Left lung (tissue), 14 donors: ENCODE measurements at places on chromosomes 11 and 22.

GRCh38 chr22:31019191-31019930 is 50.3 kb downstream of the TUG1 start:
- no peak for DNase-seq

DNA sequence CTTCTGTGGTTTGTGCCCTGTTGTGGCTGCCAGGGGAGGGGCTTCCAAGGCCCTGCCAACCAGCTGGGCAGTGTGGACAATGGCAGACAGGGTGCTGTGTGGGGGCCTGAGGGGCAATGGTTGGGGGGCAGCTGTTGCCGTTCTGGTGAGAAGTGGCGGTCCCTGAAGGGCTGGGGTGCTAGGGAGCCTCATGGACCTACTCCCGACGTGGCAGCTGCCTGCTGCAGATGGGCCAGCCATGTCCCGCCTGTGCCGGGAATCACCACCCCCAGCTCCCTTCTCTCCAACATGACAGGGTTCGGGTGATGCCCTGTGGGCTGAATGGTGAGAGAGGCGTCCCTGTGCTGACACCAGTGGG is 74.2 kb downstream of the KCNQ1 start:
- peak; percentile 25 for DNase-seq

DNA sequence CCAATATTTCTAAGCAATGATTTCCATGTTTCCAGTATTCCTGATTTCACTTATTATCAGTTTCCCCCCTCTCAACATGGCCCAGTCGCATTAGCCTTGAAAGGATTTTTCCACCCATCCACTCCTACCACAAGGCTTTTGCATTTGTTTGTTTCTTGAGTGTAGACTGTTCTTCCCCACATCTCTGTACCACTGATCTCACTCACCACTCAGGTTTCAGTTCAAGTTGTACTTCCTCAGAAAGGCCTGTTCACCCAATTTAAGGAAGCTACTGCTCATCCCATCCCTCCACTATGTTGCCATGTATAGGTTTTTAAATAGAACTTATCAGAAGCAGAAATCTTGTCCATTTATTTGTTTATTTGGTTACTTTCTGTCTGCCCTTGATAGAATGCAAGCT is 472.3 kb downstream of the FAM181B start:
- no peak for DNase-seq

DNA sequence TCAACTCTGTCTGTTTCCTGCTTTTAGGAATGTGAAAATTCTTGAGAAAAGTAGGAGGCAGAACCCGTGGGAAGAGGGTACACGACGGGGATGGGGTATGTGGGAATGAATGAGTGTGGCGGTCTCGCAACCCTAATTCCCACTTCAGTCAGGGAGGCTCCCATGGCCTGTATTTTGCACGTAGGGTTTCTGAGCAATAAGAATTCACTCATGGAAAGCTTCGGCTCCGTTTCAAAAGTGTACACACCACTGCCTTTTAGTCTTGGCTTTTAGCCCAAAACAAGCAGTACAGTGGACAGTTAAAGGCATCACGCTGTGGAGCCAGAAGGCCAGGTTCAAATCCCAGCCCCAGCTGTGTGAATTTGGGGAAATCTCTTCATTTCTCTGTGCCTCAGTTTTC is 116.7 kb downstream of the MN1 start:
- no peak for DNase-seq

- no peak for DNase-seq
Observed at GRCh38 chr22:40727070-40727963, 48.0 kb downstream of the MCHR1 start.

GRCh38 chr22:35915477-35916013 is 113.1 kb downstream of the RBFOX2 start:
- no peak for DNase-seq

- no peak for DNase-seq
Observed at GRCh38 chr11:102676084-102676483, 29.5 kb downstream of the MMP27 start.

DNA sequence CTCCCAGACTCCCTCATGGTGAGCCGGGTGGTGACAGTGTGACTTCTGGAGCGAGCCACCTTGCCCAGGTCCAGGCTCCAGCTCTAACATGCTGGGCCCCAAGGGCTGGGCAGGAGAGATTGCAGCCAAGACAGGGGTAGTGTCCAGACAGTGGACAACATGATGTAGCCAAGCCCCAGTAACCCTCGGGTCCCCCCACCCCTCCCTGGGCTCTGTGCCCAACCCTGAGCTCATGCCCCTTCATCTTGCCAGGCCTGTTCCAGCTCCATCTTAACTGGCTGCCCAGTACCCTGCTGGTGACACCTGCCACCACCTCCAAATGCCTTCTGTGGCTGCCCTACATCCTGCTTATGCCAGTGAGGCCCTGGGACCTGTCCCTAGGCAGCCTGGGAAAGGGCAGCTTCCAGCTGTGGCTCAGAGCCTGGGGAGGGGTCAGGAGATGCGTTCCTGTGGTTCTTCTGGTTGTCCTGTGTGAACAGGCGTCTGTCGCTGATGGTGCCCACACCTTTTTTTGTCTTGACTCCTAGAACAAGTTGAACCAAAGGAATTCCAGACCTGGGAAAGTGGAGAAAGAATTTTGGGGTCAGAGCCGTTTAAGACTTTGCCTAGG is 12.5 kb upstream of the SYT12 start:
- no peak for DNase-seq

- no peak for DNase-seq
Observed at GRCh38 chr11:116044941-116045340, 540.7 kb upstream of the CADM1 start.

DNA sequence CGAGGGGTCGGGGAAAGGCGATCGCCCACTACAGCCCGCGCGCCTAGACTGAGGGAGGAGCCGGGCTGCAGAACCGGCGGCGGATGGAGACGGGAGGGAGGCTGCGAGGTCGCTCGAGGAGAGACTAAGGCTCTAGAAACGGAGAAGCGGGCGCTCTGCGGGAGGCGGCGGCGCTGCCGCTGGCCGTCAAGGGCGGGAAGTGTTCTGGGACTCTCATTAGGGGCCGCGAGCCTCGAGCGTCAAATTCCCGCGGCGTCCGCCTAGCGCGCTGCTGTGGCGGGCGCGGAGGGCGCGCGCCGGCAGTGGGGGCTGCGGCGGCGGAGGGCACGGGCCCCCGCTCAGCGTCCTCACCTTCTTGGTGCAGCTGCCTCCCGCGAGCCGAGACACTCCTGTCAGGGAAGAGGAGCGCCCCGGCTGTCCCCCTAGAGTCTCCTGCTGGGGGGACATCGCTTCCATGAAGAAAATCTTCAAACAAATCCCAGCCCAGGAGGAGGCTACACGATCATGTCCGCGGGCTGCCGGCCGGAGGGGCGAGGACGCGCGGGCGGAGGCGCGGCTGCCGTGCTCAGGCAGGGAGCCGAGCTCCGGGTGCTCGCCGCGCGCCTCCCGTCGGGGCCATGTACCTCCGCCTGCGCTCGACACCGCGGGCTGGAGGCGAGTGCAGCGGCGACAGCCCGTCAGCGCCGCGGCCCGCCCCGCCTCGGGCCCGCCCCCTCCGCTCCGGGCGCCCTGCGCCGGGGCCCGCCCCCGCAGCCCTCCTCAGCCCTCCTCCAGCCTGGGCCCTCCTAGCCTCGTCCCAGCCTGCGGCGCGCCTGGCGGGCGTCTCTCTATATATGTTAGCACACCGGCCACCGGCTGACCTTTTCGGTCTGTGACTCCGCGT is at the start of gene ARHGAP20:
Gene ARHGAP20, minus strand, starts transcription at position 662 of the 883 bp plus-strand sequence. Its CDS starts 206 bp downstream, at position 456.
- peak; percentile 80 for DNase-seq

DNA sequence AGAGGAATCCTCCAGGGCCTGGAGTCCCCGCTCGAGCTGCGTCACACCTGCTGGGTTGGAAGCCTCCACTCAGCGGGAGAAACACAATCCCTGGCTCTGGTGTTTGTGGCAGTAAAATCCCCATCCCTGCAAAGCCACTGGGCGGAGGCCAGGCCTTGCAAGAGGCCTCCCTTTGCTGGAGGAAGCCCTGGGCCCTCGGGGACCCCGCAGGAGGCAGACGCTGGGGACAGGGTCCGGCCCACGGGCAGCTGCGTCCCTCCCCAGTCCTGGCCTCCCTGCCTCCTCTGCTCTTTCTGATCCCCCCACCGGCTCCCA is 194.7 kb downstream of the BRD1 start:
- peak; percentile 69 for DNase-seq

- DNase-seq = no peak
Observed at GRCh38 chr11:119155733-119156492, 7.1 kb downstream of the ABCG4 start.

GRCh38 chr11:47453365-47453764 is 4.4 kb upstream of the RAPSN start:
- no peak for DNase-seq

GRCh38 chr22:26744892-26745808 is 87.8 kb downstream of the MIAT start:
- no peak for DNase-seq

GRCh38 chr11:17771415-17771814 is 36.8 kb downstream of the KCNC1 start:
- DNase-seq = no peak

DNA sequence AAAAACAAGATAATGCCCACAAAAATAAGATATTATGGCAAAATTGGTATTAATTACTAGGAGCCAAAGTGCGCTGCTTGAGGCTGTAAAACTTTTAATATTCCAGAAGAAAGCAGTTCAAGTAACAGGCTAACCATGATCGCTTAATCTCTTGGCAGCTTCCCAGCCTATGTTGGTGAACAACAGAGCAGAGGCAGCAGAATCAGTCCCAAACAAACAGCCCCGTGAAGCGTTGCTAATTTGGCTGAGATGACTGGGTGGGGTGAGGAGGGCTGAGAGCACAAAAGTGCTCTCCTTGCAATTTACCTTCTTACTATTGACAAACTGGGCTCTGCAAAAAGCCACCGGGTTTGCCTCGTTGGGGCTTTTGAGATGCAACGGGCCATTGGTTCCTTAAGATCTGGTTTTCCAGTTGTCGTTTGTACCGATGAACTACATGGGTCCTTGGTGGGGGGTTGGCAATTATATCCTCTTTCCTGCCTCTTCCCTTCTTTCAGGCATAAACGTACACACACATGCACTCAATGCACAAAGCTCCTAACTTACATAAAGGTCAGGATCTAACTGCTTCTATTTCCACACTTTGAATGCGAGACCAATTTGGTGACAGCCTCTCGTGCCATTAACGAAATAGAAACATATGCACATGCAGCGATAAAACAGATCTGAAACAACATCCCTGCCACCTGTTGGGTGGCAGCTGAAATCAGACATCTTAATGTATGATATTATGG is 407.6 kb upstream of the CADM1 start:
- DNase-seq = no peak

DNA sequence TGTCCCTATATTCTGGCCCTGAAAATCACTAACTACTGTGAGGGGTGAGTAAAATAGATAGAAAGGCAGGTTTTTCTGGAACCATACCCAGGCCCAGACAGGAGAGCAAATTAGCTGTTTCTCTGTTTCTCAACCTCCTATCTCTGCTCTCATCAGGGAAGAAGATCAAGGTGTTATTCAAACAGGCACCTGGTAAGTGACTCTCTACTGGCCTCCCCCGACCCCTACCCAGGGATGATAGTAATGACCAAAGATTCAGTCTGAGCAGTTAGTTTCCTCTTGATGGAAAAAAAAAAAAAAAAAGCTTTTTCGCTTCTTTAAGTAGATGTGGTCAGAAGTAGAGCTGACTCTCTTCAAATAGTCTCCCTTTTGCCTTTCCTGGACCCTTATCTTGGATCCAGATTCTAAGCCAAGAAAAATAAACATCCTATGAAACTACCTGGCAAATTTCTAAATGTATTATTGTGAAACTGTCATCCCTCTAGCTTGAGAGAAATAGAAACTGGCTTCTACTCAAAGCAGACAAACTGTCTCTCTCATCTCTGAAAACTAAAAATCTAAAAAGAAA is 9.9 kb downstream of the LRRC4C start:
- DNase-seq = no peak

DNA sequence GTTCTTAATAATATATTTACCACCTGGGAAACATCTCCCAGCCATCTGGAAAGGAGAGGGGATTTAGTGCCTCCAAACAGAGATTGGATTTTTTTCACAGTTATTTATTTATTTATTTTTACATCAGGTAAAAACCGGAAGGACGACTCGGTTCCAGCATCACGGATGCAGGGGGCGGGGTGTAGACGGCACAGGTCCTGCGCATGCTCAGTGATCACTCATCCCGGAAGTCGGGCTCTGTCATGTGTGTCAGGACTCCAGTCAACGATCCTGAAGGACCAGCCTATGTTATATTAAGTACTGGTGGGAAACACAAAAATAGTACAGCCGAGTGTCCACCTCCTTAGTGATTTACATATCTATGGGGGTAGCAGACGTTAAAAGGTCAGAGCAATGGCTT is 467.6 kb downstream of the NTM start:
- no peak for DNase-seq

DNA sequence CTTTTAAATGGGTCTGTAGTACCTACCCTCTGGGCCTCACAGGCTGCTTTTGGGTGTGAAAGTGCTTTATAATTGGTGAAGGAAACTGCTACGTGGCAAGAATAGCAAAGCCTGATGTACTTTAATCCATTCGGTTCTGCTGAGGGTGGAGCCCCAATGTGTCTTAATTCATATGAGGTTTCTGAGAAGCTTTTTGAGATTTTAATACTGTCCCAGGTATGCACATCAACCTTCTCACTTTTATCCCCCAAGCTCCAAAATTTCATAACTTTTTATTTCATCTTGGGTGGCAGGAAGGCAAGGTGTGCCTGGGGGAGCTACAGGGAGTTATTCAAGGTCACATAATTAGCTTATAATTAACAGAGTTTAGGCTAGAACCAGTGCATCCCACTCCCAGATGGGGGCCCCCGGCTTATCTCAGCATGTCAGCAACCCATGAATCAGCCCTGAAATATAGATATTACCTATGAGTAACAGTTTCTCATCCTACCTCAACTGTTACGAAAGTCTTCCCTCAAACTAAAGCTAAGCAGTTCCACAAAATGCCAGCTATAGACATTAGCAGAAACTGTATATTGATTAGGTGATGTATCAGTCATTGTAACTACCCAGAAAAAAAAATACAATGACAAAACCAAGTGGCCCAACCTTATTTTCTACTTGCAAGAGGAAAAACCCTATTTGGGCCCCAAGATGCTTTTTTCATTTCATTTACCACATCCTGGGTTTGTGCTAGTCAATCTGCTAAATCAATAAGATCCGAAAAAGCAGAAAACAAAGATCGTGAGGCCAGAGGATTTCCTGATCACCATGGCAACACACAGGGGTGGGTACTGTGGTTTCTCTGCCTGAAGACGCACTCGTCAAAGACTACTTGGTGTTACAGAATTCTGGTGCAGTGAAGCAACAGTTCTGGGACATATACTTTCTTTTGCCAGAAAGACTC is 26.7 kb downstream of the CD44 start:
- DNase-seq = peak; percentile 60

- DNase-seq = no peak
Observed at GRCh38 chr11:441043-441417, 781 bp downstream of the ANO9 start.

DNA sequence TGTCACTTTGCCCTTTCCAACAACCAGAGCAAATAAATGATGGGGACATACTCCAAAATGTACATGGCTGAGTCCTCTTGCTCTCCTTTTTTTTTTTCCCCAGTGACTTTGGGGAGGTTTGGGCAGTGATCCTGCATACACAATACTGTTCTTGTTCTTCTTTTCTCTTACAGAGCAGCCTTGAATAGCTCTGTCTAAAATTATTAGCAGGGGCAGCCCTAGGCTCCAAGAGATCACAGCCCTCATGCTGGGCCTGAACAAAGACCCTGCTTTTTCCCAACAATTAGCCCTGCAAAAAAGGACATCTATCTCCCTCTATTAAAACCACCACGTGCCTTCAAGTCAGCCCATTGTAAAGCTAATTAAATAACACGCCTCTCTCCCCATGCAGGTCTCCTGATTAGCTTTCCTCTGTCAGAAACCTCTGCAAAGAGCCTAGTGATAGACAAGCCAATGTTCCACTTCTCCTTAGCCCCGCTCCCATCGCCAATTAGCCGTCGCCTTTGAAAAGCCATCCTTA is 54.7 kb downstream of the ETS1 start:
- no peak for DNase-seq
